Stimulated activated CD4-positive, alpha-beta T cell treated with anti-CD3 and anti-CD28 coated beads, Interleukin-15, amount 100 ng/mL, for 48 hours (primary cell): ENCODE measurements at places on chromosomes 6 and 20.

DNA sequence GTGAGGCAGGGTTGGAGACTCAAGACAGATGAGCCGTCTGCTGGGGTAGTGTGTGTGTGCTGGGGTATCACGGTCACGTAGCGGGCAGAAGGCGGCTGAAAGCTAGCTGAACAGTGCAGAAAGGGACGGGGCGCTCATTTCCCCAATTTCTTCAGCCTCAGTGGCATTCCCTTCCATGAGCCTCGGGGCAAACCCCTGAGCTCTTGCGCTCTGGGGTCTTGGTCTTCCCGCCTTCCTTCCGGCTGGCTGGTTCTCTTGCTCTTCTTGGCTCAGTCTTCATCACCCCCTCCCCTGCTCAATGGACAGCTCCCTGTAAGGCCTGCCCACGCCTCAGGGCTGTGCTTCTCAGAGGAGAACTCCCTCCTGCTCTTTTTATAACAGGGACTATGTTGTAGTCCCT, 15.5 kb upstream of the TMEM181 start:
- no peak for DNase-seq

GRCh38 chr6:46014511-46015118, 1.0 kb downstream of the CLIC5 start:
- DNase-seq, result no peak

- peak; percentile 49 for DNase-seq
These were observed 174.2 kb downstream of the TSHZ2 start for GRCh38 chr20:53146201-53146891.

DNA sequence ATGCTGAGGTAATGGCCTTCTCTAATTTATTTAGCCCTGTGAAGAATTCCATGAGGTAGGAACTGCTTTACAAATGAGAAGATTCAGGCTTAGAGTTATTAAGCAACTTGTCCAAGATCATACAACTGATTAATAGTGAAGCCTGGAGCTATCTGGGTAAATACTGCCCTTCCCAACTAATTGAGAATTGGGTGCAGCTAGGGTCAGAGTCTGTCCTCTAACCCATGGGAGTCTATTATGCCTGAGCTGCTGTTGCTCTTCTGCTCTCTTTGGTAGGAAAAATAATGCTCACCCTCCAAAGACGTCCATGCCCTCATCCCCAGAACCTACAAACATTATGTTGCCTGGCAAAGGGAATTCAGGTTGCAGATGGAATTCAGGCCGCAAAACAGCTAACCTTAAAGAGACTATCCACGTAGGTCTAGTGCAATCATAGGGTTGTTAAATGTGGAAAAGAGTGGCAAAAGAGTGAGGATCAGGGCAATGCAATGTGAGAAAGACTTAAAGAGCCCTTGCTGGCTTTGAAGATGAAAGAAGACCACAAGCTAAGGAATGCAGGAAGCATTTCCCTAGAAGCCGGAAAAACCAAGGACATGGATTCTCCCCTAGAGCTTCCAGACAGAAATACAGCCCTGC, 90.1 kb downstream of the SPTLC3 start:
- DNase-seq, result no peak

- no peak for DNase-seq
These were observed 38.9 kb downstream of the ORC3 start for GRCh38 chr6:87628881-87629280.

DNA sequence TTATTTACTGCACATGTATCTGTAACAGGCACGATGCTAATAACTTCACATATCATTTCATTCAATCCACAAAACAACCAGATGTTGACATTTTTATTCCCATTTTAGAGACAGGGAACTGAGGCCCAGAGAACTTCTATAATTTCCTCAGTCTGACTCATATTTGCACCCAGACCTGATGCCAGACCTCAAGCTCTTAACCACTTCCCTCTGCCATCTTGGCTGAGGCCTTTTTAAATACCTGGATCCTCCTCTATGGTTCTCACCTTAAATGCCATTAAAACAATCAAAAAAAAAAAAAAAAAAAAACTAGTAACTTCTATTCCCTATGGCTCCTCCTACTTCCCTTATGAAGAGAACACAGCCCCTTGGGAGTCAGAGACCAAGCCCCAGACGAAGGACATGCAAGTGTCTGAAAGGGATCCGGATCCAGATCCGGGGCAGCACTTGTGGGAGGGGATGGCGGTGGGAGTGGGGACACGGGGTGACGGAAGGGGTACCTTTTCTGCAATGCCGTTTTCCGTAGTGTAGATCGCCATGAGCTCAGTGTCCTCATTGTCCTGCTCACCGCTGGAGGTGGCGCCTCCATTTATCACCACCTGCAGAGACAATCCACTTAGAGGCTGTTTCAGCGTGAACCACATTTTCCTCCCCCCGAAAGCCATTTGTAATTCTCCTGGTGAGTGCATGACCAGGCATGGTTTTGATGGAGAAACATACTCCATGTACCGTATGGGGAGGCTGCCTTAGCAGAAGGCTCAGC, 88.7 kb downstream of the SLC23A2 start:
- no peak for DNase-seq

GRCh38 chr6:19772891-19773290, 64.3 kb upstream of the ID4 start:
- no peak for DNase-seq

GRCh38 chr6:11356404-11357155, 124.1 kb upstream of the NEDD9 start:
- no peak for DNase-seq

DNA sequence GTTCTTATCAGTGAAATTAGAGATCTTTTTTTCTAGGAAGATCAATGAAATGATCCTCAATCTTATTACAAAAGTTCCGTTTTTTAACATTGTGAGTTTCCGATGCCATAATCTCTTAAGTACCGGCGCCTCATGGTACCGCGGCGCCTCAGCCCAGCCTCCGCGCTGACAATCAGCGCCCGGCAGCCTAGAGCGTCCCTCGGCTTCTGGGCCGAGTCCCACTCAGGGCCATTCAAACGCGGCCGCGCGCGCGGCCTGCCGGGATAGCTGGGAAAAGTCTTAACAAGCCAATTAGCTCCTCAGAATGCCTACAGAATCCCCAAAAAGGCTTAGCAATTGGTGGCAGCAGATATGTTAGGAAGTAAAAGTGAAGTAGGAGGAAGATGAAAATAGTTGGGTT, 204.8 kb downstream of the ADGB start:
- no peak for DNase-seq

DNA sequence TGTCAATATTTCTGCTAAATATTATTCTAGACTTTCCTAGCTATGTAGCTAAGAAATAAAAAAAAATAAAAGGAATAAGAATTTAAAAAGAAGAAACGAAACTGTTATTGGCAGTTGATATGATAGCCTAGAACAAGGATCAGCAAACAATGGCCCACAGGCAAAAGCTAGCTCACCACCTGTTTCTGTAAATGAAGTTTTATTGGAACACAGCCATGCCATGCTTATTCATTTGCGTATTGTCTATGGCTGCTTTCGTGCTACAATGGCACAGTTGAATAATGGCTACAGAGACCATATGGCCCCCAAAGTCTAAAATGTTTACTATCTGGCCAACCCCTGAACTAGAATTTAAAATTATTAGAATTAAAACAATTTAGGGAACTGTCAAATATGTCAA, 952.6 kb upstream of the MAP3K7 start:
- no peak for DNase-seq

DNA sequence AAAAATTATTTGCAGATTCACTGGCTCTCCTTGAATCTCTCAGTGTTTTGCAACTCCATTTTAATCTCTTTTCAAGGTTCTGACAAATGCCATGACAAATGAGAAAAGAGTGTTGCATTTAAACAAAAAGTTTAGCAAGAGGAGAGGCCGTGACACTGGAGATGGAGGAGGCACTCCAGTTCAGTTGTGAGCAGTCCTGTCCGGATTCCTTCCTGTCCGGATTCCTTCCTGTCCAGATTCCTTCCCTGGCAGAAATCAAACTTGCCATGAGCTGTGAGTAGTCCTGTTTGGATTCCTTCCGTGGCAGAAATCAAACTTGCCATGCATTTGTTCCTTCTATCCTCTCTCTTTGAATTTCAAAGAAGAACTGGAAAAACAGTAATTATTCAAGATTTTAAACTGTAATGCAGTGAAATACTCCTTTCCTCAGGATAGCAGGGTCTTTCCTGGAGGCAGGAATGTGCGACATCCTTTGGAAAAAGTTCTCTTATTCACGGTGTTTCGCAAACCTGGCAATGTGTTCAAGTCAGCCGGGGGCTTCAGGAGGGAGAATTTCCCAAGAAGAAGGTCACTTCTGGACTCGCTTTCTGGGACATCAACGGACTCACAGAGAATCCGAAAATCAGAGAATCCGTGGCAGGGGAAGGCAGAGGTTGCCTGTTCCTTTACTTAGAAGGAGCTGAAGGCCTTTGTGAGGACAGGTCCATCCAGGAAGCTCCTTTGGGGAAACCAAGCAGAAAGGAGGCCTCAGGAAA, 48.7 kb upstream of the DACT2 start:
- no peak for DNase-seq

- DNase-seq, result no peak
These were observed 69.9 kb downstream of the PPP1R14C start for GRCh38 chr6:150212778-150213177.

GRCh38 chr6:21098744-21099143, 494.8 kb upstream of the SOX4 start:
- no peak for DNase-seq

DNA sequence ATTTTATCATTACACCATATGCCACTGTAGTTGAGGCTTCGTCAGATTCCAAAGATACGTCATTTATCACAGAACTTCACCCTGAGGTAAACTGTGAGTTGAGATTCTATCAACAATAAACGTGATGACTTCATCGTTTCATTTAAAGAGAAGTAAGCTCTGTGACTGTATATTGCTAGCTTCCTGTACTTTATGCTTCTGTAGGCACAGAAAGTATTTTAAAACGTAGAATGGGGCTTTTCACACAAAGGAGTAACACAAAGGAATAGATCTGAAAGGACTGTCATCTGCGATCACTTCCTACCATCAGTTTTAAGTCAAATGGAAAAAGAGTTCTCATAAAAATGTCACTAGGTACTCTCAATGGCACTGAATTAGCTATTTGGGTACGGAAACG, 234.4 kb upstream of the MCHR2 start:
- no peak for DNase-seq

DNA sequence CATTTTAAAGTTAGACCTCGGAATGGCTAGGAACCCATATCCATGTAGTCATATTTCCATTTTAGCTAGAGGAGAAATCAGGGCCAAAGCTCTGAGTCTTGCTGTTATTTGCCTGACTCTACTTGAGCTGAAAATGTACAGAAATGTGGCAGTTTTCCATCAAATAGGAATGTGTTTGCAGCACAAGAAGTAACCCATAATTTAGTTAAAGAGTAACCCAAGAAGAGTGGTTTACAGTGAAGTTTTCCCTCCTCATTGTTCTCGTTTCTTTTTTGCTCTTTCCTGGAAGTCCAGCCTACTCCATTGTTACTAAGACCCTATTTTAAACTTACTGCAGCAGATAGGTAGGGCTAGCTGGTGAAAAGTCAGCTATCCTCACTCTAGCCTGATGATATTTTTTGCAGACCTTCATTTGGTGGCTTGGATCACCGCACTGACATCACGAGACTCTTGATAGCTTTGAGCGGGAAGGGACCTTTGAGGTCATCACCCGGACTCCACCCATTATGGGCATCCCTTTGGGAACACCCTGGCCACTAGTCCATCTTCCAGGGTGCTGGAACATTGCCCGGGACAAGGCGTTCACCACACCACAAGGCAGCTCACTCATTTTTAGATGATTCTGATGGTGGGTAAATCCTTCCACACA, 28.0 kb upstream of the ADGRF5 start:
- DNase-seq, result no peak

DNA sequence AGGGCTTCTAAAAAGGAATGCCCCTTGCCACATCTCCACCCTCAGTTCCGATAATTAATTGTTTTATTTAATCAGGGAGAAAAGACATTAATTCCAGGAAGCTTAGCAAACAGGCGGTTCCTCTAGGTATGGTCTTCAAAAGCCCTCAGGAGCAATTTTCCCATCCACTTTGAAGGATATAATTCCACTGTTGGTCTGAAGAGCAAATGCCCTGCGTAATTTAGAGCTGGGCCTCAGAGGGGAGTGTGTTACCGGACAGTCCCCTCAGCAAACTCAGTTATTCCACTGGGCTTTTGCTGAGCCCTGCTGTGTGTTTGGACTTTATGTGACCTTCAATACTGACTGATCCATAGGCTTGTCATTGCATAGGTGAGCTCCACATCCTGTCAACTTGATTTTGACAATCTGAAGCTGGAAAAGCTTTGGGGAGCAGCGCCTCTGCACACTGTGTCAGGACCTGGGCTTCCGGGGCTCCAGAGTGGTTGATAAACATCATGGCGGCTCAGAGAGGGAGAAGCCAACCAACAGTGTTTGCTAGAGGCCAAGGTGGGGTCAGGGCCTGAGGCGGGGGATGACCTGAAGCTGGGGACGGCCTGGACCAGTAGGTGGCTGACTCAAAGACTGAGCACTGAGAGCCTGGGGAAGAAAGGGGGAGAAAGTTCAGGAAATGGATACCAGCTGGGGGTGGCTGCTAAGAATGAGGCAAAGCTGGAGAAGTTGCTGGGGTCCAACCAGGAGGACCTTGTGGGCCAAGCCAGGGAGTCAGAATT, 43.5 kb downstream of the PPP1R14C start:
- no peak for DNase-seq

DNA sequence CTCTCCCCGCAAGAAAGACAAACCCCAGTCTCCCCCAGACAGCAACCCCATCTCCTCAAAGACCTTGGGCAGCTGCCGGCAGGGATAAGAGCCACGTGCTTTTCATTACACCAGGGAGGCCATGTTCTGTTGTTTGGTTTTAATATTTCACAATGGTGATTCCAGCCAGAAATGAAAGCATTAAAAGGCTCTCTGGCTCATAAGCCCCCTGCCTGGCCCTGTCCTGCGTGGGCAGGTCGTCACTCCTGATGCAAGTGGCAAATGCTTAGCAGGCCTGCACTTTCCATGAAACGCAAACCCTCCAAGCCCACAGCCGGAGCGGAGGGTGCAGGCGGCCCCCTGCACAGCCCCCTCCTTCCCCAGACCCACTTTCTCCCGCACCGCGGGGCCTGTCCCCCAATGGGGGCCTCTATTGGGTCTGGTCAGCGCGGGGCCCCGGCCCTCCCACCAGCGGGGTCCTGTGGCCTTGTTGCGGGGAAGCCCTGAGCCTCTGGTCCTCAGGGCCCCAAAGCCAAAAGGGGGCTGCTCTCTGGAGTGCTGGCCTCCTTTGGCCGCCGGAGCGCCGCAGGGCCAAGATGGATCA, 77.2 kb downstream of the TMEM242 start:
- no peak for DNase-seq

GRCh38 chr6:144219056-144219685, 66.0 kb upstream of the UTRN start:
- DNase-seq, result no peak

GRCh38 chr20:50014570-50015562, 32.1 kb downstream of the SNAI1 start:
- DNase-seq, result no peak

DNA sequence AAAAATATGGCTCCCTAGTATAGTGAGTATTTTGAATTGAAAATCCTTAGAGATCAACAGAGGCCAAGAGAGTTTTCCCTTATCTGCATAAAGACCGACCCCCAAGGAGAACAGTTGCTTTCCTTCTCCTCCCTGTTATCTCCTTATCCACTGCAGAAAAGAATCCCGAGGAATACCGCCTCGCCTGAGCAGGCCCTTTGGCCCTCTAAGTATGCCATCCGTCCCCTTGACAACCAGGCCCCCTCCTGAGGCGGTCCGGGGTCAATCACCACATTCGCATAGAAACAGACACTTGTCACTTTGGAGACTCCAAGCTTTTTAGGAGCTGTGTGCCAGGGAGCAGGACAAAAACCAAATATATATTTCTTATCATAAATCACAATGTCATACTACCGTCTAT, 15.9 kb upstream of the GGTLC1 start:
- no peak for DNase-seq
